ENCODE measurements at places on chromosomes 4 and X.

DNA sequence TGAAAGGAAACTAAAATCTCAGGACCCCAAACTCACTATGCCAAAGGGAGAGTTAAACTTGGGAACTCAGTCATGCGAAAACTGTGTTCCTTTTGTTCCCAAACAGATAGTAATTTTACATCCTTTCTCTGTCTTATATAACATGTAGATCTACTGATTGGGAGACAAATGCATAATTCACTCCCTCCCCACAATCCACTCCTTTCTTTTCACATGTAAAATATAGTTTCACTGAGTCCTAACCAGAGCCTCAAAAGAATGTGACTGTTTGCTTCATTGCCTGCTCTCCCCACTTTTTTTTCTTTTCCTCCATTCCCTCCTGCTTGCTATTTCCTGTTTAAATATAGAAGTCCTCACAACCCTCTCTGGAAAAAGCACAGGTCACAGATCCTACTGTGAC, 699.3 kb upstream of the ADGRL3 start:
- DNase-seq: no peak

DNA sequence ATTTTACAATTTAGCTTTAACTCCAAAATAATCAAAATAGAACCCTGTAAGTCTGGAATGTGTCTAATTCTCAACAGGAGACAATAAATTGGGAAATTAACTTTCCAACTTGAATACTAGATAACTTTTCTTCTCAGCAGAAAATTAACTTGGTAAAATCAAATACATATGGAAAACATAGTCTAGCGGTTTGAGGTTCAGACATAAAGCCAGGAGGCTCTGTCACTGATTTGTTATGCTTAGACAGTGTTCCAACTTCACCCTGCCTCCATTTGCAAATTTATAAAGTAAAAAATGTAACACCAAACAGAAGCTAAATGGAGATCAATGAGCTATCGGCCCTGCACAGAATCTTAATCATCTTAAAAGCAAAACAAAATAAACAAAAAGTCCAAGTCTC, 46.3 kb downstream of the TBCK start:
- no peak for DNase-seq

DNA sequence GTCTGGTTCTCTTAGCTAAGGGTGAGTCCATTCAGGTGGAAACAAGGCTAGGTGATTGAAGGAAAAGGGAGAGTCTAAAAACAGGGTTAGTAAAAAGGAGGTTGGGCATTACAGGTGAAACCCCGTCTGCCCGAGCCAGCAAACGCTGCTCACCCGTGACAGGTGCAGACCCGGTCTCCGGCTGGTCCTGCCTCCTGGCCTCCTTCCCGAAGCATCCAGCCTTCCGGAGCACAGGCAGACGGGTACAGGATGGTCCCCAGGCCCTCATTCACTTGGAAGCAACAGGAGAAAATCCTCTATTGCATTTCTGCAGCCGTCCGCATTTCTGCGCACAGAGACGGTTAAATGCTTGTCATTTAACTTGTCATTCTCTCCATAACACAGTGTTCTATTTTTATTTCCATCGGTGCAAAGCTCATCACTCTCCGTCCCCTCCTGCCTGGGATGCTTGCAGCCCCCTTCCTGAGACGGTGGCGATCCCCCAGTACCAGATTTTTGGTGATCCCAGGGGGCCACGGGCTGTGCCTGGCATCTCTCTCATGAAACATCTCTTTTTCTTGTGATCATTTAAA, 90.8 kb upstream of the PPP2R3B start:
- no peak for DNase-seq

GRCh38 chrX:129361576-129361975, 161.7 kb downstream of the SMARCA1 start:
- DNase-seq: no peak

DNA sequence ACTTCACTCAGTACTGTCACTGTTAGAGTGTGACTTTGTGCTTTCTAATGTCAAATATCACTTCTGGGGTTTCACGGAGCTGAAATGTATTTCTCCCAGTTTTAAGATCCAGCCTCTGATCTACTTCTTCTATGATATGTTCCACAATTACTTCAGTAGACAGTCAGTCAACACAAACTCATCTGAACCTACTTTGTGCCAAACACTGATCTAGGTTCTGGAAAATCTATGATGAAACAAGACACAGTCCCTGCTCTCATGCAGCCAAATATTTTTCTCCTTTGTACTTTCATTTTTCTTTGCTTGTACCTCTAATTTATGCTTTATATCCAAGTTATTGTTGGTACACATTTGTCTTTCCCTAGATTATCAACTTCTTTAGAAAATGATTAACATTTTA, 641.3 kb upstream of the FTHL17 start:
- DNase-seq: no peak

- no peak for DNase-seq
Measured at GRCh38 chr4:78661086-78661690, 109.6 kb downstream of the ANXA3 start.

DNA sequence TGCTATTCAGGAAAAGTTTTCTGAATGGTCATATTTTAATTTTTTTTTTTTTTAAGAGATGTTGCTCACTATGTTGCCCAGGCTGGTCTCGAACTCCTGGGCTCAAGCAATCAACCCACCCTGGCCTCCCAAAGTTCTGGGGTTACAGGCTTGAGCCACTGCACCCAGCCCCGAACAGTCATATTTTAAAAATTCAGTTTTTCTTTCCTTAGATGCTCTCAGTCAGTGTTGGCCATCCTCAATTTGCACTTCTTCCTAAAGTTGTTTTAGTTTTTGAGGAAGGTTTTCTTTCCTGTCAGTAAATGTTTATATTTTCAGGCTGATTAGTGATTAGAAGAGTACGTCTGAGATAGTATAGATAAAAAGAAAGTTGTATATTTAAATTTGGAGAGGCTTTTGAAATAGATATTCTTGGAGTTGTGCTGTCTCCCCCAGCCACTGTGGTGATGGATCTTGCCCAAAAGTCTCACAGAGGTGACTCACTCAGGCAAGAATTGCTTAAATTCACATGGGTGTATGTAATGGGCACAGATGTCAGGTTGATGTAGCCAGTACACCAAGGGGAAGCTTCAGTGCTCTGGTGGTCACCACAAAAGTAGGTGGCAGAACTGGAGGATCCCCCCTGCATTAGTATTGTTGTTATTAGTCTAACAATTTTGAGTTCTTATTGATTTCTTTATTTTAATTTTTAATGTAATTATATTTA, 72.2 kb upstream of the ELOVL6 start:
- no peak for DNase-seq
